Activated CD4-positive, alpha-beta T cell treated with anti-CD3 and anti-CD28 coated beads, Interleukin-2, amount 50 U/mL, for 1 hour (primary cell): ENCODE measurements at places on chromosomes 16 and 17.

GRCh38 chr17:4040784-4041183 is 76.5 kb upstream of the ATP2A3 start:
- no peak for DNase-seq

DNA sequence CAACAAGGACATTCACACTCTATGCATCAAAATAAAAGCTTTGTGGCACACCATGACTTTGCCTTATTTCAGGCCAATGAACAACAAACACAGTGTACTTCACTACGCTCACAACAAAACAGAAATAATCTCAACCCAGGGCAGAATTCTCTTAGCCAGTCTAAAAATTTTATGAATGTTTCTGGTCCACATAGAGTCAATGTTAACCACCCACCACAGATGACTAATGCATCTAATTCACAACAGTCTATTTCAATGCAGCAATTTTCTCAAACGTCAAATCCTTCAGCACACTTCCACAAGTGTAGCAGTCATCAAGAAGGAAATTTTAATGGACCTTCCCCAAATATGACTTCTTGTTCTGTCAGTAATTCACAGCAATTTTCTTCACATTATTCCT is 101.7 kb downstream of the CHD9 start:
- DNase-seq: no peak

GRCh38 chr17:38543403-38544174 is 62.2 kb downstream of the SRCIN1 start:
- no peak for DNase-seq

- DNase-seq: no peak
Observed at GRCh38 chr17:79670537-79671084, 59.8 kb upstream of the RBFOX3 start.

GRCh38 chr17:30253312-30253711 is 17.8 kb upstream of the SLC6A4 start:
- DNase-seq: no peak

DNA sequence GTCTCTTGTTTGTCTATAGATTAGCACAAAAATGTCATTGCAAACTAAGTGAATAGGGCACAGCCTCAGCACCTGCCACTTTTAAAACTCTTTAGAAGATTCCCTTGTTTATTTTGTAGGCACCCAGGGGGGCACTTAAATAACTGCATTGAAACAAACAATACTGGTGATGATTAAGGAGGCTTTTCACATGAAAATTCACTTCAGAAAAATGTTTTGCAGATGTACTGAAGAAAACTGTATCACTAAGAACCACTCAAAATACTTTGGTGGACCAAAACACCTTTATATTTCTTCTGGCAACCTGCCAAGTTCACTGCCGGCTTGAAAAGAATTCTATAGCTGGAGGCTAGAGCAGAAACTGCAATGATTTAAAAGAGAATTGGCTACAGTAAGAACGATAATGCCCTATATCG is 281.5 kb downstream of the TOX3 start:
- DNase-seq: no peak

DNA sequence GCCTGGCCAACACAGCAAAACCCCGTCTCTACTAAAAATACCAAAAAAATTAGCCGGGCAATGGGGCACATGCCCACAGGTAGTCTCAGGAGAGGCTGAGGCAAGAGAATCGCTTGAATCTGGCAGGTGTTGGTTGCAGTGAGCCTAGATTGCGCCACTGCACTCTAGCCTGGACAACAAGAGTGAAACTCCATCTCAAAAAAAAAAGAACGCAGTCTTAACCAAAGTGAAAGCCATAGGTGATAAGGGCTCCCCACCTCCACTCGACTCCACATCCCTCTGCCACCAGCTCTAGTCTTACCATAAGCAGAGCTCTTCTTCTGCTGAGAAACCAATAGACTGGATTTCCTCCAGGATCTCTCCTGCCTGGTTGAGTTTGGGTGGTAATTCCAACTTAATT is 266.0 kb downstream of the PHKB start:
- no peak for DNase-seq

GRCh38 chr17:2213291-2213960 is 90.2 kb downstream of the SMG6 start:
- no peak for DNase-seq

GRCh38 chr16:88673716-88674379 is 11.0 kb upstream of the MVD start:
- no peak for DNase-seq

GRCh38 chr16:29664091-29664921 is 1.3 kb downstream of the SPN start:
- peak; percentile 40 for DNase-seq

GRCh38 chr17:36755586-36755985 is 154.2 kb downstream of the MRM1 start:
- DNase-seq: peak; percentile 33
